ENCODE measurements at places on chromosomes 16 and 17. TPM values are rescaled to one million over a fixed set of nuclear protein-coding genes. Genes with fewer than 3 reads are reported as not detected.

- DNase-seq, result no peak
Observed at GRCh38 chr17:80585890-80586845, 41.5 kb downstream of the RPTOR start.

DNA sequence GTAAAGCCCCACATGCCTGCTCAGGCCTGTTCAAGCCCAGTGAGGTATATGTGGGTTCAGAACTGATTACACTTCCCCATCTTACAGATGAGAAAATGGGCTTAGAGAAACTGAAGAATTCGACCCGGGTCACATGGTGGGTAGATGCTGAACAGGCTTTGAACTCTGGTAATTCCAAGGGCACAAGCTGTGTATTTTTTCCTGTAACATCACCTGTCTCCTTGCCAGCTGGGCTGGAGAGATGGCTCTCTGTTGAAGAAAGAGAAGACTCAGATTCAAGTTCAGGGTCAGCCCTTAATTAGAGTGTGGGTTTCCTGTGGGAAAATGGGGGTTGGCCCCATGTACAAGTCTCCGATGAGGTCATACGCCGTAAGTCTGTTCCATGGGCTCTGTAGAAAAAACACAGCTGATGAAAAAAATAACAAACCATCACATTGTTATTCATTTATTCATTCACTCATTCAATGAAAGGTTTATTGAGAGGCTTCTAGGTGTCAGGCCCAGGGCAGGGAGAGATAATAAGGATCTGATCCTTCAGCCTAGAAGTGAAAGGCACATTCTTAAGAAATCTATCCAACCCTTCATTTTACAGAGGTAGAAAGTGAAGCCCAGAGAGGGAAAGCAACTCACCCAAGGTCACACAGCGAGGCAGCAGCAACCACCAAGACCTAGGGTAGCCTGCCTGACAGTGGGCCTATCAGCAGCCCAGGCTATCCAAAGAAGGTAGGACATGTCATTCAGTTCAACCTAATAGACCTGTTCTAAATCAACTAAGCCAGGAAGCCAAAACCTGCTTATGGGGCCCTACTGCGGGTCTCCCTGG, 482.8 kb downstream of the SOX9 start:
- no peak for DNase-seq

DNA sequence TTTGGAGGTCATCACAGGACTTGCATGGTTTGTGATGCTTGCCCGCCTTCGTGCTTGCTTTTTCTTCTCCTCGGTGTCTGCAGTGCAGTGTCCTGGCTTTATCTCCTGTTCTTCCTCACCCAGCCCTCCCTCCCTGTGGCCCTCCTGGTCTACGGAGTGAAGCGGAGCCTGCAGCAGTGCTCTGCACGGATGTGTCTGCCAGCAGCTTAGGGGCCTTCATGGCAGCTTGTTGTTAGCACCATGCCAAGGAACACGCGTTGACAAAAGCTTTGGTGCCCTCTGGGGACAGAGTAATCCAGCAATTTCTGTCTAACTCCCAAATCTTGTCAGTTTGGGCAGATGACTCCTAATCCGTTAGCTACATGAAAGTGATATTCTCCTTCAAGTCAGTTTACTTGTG, 9.9 kb downstream of the DHODH start:
- DNase-seq, result no peak

- DNase-seq, result no peak
Observed at GRCh38 chr17:70646673-70647072, 477.3 kb downstream of the KCNJ2 start.

DNA sequence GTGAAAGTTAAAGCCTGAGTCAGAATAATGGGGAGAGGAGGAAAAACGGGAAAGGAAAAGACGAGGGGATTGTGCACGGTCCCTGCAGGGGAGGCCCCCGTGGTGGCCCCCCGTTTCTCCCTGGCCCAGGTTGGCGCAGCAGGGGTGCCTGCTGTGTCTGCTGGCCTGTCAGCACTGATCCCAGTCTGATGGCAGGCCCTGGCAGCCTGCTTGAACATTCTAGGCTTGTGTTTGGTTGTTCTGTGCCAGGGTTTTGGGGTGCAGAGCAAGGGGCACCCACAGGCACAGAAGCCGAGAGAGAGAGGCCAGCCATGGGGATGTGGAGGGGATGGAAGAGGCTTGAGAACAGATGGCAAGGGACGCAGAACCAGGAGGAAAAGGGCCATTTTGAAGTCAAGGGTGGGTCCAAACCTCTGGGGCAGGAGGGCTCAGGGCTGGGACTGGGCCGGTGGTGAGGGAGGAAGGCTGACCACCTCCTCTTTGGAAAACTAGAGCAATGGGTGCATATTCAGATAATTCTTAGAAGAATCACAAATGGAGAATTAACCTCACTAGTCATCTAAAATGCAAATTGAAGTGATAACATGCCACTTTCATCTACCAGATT, 35.9 kb downstream of the TBX4 start:
- no peak for DNase-seq

- no peak for DNase-seq
Observed at GRCh38 chr17:34406226-34406625, 43.2 kb upstream of the CCL1 start.

GRCh38 chr17:82226809-82227628, 1.8 kb upstream of the SLC16A3 start:
- DNase-seq, result peak; percentile 64

DNA sequence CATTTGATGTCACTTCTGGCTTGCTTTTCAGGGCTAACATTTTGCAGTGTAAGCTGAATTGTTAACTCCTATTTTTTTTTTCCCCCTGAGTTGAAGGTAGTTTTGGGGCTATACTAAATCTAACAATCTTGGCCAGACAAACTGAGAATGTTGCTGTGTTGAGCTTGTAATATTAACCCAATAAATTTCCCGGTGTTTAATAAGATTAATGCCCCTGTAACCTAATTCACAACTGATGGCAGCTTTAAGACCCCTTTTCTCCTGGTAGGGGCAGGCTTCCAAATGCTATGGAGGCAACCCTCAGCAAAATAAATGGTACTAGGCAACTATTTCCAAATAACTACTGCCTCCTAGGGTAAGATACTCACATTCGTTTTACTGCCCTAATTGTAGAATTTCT, 549.6 kb upstream of the KIF2B start:
- no peak for DNase-seq

- DNase-seq, result peak; percentile 87
Observed at GRCh38 chr17:82300707-82301270, 16.6 kb downstream of the CD7 start.

DNA sequence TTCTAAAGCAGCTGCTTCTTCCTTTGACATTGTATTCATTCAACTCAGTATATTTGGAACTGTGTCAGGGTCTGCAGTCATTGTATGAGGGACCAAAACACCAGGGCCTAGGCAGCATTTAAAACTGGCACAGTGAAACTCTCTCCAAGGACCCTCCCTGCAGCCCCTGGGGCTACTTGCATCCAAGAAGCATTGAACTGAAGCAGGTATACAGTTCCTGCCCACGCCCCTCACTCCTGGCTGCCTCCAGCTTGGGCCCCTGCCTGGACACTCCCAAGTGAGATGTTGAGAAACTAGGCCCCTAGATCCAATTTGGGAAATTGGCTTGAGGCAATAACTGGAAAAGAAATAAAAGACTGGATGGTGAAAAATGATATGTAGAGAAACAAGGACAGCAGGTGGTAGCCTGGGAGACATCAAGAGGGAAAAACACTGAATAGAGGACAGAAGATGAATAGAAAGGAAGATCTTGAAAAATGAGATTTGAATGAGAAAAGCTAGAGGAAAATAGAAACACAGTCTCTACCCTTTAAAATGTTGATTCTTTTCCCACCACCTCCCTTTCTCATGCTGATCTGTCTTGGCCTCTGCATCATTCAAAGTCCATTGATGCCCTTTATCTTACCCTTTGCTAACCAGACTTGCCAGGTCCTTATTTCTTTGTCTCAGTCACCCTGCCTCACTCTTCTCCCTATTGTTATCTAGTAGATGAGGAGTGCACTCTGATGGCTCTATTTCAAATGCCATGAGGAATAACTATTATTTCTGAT, 368.8 kb upstream of the CDH8 start:
- no peak for DNase-seq

DNA sequence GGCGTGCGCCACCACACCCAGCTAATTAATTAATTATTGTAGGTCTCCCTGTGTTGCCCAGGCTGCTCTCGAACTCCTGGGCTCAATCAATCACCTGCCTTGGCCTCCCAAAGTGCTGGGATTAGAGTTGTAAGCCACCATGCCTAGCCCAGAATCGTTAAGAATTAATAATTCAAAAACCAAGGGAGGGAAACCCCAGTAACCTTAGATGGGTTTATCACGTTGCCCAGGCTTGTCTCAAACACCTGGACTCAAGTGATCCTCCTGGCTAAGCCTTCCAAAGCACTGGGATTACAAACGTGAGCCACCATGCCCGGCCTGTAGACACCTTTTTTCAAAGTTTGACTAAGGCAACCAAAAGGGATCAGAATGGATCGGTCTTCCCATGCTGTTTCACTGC, 21.6 kb downstream of the CD300LF start:
- DNase-seq, result peak; percentile 20

DNA sequence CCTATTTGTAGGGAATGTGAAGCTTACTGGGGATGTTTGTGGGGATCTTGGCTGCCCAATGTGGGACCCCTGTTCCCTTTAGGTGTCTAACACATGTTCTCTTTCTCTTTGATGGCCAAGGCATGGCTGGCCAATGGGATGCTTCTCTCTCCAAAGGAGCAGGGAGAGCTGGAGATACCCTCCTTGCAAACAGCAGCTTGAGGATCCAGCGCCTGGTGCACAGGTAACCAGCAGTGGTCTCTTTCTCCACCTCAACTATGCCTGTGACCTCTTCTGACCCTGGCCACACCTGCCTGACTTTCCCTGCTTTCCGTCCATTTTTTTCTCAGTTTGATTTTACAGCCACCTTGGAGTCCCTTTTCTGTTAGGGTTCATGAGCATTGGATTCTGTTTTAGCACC, 16.8 kb upstream of the NKD1 start:
- DNase-seq, result no peak

DNA sequence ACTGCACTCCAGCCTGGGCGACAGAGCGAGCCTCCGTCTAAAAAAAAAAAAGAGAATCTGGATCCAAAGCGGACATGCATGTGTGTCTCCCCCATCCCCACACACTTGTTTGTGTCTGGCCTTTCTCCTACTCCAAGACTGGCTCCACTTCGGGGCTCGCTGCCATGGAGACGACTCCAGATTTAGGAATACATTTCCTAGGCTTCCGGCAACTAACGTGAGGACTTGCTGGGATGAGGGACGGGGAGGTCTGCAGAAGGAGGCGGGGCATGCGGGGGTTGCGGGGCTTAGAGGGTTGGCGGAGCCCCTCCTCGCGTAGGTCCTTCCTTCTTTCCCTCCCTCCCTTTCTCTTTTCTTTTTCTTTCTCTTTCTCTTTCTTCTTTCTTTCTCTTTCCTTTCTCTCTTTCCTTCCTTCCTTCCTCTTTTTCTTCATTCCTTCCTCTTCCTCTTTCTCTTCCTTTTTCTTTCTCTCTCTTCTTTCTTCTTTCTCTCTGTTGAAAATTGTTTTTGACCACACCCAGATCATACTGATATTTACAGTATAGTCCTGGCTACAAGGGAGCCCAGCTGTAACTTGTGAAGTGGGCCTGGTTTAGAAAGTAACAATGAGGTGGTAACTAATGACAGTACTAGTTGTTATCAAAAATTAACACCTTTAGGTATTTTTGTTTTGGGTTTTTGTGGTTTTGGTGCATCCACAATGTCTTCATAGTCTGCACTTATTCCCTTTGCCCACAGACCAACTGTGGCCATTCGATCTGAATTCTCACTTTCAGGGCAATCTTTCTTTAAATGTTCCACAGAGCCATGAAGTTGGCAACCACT, 25.2 kb downstream of the MIS12 start:
- DNase-seq, result peak; percentile 70

DNA sequence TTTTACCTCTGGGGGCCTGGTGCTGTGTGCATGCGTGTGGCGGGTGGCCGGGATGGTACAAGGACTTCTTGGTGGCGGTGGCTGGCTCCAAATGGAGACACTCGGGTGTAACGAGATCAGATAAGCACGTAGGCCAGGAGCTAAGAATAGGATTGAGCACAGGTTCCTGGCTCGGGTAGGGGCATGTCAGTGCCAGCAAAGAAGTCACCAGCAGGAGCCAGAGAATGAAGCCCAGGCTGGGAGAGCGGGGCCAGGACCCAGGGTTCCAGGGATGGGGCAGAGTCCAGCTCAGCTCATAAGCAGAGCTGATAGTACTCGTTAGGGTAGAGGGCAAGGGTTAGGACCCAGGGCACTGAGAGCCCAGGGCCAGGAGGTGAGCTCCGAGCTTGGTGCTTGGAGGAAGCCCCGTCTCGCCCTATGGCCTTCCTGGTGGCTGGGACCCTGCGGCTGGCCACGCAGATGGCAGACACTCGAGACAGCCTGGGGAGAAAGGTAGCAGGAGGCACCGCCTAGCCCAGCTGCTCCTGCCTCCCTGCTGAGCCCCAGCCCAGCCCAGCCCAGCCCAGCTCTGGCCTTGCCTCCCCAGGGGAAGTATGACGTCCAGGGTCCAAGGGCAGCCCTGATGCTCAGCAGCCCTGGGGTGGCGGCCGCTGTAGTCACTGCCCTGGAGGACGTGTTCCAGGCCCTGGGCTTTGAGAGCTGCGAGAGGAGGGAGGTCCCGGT, 8.9 kb downstream of the ZNF213 start:
- DNase-seq, result no peak

GRCh38 chr17:29291163-29291752, 2.7 kb downstream of the NUFIP2 start:
- DNase-seq, result no peak

DNA sequence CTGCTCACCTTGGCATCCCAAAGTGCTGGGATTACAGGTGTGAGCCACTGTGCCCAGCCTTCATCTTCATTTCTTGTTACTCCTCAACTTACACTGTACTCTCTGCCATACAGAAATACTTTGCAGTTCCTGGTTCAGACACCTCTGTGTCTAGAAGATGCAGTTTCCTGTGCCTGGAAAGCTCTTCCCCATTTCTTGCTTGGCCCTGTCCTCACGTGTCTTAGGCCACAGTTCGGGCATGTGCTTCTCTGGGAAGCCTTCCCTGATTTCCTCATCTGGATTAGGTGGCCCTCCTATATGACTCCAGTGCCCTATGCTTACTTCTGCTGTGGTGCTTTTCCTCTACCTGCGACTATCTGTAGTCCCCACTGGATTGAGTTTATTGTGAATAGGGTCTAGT, 26.5 kb upstream of the CDR2 start:
- no peak for DNase-seq

DNA sequence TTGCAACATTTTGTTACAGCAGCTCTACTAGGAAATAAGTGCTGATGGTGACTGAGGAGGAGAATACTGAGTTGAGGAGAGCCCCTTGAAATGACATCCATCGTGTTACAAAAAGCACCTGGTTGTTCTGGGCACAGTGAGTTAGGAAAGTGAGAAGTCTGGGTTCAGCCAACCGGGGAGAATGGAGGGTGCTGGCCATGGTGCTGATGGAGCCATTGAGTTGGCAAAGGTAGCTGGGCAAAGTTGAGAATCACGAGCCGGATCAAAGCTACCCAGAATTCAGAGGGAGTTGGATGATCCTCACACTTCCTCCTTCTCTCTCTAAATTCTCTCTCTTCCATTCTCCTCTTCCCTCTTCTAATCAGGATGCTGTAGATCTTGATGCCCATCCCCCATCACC, 35.0 kb upstream of the ASIC2 start:
- no peak for DNase-seq

The SEPTIN12 gene
- total RNA-seq, result not detected

The HBZ gene
- total RNA-seq, result not detected

The NXPH3 gene
- 32.6 TPM for total RNA-seq

The WNT9B gene
- not detected for total RNA-seq

The CCL8 gene
- total RNA-seq, result not detected

The RPRML gene
- 1.4 TPM for total RNA-seq

The RAB26 gene
- 3.0 TPM for total RNA-seq

The CIITA gene
- total RNA-seq, result 13.6 TPM

The PNMT gene
- total RNA-seq, result 2.8 TPM

The CCL16 gene
- total RNA-seq, result not detected
